ENCODE measurements at places on chromosomes 6 and 20. TPM values are rescaled to one million over a fixed set of nuclear protein-coding genes. Genes with fewer than 3 reads are reported as not detected.

RBL1 gene
- 17.6 TPM for total RNA-seq

PDYN gene
- 0.15 TPM for total RNA-seq

ZSCAN23 gene
- total RNA-seq, result 6.5 TPM

PSORS1C2 gene
- total RNA-seq, result 0.07 TPM

UST gene
- 35.1 TPM for total RNA-seq

ENPP5 gene
- 6.5 TPM for total RNA-seq

AAR2 gene
- total RNA-seq, result 32.1 TPM

PSORS1C1 gene
- not detected for total RNA-seq

WFDC5 gene
- total RNA-seq, result not detected

HSPA12B gene
- total RNA-seq, result 0.97 TPM

NCOA3 gene
- total RNA-seq, result 10.1 TPM

FYN gene
- 45.4 TPM for total RNA-seq

FAM83D gene
- total RNA-seq, result 82.9 TPM
